Gastrocnemius medialis (tissue), 4 donors: ENCODE measurements at places on chromosomes 5 and 9. TPM values are rescaled to one million over a fixed set of nuclear protein-coding genes. Genes with fewer than 3 reads are reported as not detected.
A peak's percentile ranks its signal among the peaks of the same experiment; 100 is the strongest.

- no peaks in the 10 kb centered on the region for H3K27me3 ChIP-seq
- H3K27ac ChIP-seq: no peak overlapping the region
- H3K4me1 ChIP-seq: no peaks in the 10 kb centered on the region
- DNase-seq: no peak
- no peaks in the 10 kb centered on the region for H3K36me3 ChIP-seq
- no peak overlapping the region for H3K4me3 ChIP-seq
Measured at GRCh38 chr9:127664324-127664677, 42.5 kb upstream of the CFAP157 start.

Gene PDLIM4
- total RNA-seq: 0.66 TPM

Gene ZNF608
- 21.6 TPM for total RNA-seq

Gene GNA14
- total RNA-seq: 0.20 TPM

DNA sequence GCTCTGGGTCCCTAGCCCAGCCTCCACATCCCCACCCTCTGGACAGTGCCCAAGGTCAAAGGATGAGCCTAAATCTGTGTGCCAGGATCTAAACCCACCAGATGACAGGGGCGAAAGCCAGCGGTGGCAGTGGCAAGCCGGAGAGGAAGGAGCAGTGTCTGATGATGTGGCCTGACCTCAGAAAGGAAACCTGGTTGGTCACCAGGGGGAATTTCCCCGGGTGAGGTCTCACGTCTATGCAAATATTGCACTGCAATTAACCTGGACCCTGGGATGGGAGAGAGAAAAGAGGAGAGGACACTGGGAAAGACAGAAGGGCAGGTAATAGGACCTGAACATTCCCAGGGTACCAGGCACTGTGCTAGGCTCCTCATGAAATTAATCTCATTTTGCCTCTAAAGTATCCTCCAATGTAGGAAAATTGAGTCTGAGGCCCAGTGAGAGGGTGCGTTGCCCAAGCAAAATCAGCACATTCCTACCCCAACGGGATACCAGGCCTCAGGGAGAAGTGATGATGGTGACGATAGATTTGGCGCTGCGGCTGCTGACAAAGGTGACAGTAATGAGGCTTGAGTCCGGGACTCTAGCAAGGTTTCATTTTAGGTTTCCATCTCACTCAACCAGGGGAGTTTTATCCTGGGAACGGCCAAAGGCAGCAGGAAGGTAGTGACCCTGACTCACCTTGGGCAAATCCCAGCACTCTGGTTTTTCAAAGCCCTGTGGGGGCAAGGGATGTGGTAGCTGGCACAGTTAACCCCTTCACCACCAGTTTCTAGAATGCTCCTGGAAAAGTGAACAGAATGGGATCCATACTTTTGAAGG lies 13.4 kb upstream of the TNIP1 start:
- no peaks in the 10 kb centered on the region for H3K27me3 ChIP-seq
- H3K27ac ChIP-seq: peak overlapping the region; percentile 73
- peaks cover 31% of the 10 kb centered on the region for H3K4me1 ChIP-seq

Gene KCNV2
- not detected for total RNA-seq

DNA sequence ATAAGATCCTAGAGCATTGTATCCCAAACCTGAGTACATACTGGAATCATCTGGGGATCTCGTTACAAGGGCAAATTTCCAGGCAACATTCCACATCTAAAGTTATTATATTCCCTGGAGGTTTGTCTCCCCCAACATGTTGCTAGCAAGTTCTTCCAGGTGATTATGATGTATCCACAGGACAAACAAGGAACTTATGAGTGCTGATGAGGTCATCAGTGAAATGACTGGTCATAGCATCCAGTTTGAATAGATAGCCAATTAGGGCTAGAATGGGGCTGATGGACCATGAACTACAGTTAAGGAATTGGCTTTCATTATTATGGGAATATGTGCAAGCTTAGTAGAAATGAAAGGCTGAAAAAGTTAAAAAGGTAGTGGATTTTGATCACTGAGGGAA lies 115.2 kb downstream of the CWC27 start:
- H3K4me1 ChIP-seq: no peaks in the 10 kb centered on the region
- no peak for DNase-seq
- H3K27ac ChIP-seq: no peak overlapping the region
- no peaks in the 10 kb centered on the region for H3K27me3 ChIP-seq
- H3K36me3 ChIP-seq: no peaks in the 10 kb centered on the region

GRCh38 chr9:70601000-70601951 lies 186.8 kb upstream of the KLF9 start:
- H3K4me1 ChIP-seq: peaks cover 31% of the 10 kb centered on the region
- no peaks in the 10 kb centered on the region for H3K36me3 ChIP-seq

Gene TMOD1
- total RNA-seq: 202 TPM

DNA sequence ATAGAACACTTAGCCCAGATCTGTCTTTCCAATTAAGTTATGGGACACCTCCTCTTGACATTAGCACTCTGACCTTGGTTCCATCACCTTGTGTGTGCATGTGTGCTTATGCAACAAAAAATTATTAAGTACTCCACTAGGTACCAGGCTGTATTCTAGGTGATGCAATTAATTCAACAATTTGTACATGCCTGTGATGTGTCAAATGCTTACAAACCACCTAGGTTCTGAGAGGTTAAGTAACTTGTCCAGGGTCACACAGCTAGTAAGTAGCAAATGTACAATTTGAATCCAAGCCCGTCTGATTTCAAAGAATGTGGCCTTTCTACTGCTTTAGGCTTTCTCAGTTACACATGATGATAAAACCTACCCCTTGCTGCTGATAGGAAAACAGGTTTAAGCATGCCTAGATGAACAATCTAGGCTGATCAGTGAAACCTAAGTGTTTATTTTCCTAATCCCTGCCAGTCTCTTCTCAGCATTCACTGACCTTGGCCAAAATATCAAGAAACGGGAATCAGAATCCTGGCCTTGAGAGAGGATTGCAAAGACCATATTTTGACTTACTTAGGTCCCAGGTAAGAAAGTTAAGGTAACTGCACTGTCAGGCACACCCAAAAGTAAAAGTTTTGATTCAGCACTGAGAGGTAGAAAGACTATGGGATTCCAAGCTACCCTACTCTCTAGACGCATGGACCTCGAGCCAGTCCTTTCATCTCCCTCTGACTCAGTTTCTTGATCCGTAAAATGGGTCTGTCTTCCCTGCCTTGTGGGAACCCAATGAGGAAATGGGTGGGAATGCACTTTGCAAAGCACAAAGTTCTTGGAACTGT lies 1.0 kb downstream of the TBC1D2 start:
- no peaks in the 10 kb centered on the region for H3K36me3 ChIP-seq
- no peak overlapping the region for H3K27ac ChIP-seq
- no peaks in the 10 kb centered on the region for H3K27me3 ChIP-seq
- no peak for DNase-seq

- peak within 1 kb of the TSS; percentile 96 for H3K27ac ChIP-seq
- H3K27me3 ChIP-seq: no peaks in the 10 kb centered on the region
- peaks cover 34% of the 10 kb centered on the region for H3K4me1 ChIP-seq
- no peaks in the 10 kb centered on the region for H3K36me3 ChIP-seq
- peak within 1 kb of the TSS; percentile 100 for H3K4me3 ChIP-seq
Measured at GRCh38 chr5:168578538-168579487, at the start of gene PANK3. PANK3 (minus strand) TSS chr5:168579368; CDS start chr5:168579283, 85 bp downstream.

DNA sequence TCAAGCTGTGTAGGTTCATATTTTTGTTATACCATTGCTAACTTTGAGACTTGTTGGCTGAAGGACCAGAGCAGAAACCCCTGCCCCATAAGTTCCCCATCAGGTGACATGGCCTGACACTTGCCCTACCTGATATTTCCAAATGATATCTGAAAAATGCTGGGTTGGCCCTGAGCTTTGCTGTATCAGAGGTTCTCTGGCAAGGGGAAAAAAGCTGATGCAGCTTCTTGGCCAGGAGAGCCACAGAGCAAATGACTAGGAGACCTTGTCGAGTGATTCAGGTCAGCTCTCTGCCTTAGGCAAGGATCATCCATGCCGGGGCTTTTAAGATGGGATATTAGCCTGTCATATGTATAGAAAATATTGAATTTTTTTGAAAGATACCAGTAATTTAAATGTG lies 2.9 kb upstream of the MEGF9 start:
- H3K4me1 ChIP-seq: peaks cover 22% of the 10 kb centered on the region
- DNase-seq: no peak
- no peaks in the 10 kb centered on the region for H3K27me3 ChIP-seq
- H3K27ac ChIP-seq: no peak overlapping the region
- no peak overlapping the region for H3K4me3 ChIP-seq

DNA sequence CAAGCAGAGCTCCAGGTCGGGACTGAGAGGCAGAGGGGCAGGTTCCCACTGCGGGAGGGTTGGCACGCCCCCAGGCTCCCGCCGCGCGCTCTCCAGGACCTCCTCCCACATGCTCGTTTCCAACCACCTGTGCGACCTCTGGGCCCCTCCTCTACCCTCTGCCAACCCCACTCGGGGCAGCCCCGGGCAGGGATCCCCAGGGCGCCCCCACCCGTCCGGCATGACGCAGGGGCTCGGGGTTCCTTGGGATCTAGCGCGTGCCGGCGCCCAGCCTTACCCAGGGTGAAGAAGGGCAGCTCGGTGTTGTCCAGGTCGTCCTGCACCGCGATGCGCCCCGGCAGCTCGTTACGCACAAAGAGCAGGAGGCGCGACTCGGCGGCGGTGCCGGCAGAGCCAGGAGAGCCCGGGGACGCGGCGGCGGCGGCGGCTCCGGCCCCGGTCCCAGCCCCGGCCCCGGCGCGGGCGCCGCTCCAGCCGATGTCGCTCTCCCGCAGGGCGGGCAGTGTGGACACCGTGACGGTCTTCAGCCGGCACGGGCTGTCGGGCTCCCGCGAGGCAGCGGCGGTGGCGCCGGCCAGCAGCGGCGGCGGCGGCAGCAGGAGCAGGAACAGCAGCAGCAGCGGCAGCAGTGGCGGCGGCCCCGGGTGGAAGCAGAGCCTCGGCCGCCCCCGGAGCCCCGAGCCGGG lies 494 bp downstream of the ASTN2 start:
- no peaks in the 10 kb centered on the region for H3K36me3 ChIP-seq
- no peaks in the 10 kb centered on the region for H3K4me1 ChIP-seq
- peak overlapping the region; percentile 45 for H3K4me3 ChIP-seq
- peaks cover 58% of the 10 kb centered on the region for H3K27me3 ChIP-seq

Gene SLC1A3
- total RNA-seq: 5.3 TPM

DNA sequence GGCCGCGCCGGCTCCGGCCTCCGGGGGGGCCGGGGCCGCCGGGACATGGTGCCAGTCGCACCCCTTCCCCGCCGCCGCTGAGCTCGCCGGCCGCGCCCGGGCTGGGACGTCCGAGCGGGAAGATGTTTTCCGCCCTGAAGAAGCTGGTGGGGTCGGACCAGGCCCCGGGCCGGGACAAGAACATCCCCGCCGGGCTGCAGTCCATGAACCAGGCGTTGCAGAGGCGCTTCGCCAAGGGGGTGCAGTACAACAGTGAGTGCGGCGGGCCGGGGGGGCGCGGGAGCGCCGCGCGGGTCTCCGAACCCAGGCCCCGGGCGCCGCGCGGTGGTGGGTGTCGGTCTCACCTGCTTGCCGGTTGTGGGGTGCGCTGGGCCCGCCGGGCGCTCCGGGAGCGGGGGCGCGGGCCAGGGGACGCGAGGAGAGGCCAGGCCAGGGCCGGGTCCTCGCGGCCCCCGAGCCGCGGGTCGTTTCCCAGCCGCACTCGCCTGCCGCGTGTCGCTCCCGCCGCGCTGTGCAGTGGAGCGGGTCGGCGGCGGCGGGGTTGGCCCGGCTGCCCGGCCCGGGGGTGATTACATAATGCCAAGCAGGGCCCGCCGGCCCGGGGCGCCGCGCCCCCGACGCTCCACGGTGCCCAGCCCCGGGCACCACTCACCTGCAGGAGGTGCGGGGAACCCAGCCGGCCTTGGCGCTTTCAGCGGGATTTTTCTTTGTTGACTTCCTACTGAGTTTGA lies 492 bp downstream of the RABL6 start:
- H3K27ac ChIP-seq: peak overlapping the region; percentile 94
- peaks cover 31% of the 10 kb centered on the region for H3K4me1 ChIP-seq
- DNase-seq: no peak
- no peaks in the 10 kb centered on the region for H3K27me3 ChIP-seq
- no peaks in the 10 kb centered on the region for H3K36me3 ChIP-seq

Gene GABRB2
- 0.97 TPM for total RNA-seq

GRCh38 chr9:9585920-9586319 lies 1026.9 kb downstream of the PTPRD start:
- no peaks in the 10 kb centered on the region for H3K27me3 ChIP-seq
- H3K4me1 ChIP-seq: no peaks in the 10 kb centered on the region
- H3K4me3 ChIP-seq: no peak overlapping the region
- no peaks in the 10 kb centered on the region for H3K36me3 ChIP-seq
- no peak overlapping the region for H3K27ac ChIP-seq

DNA sequence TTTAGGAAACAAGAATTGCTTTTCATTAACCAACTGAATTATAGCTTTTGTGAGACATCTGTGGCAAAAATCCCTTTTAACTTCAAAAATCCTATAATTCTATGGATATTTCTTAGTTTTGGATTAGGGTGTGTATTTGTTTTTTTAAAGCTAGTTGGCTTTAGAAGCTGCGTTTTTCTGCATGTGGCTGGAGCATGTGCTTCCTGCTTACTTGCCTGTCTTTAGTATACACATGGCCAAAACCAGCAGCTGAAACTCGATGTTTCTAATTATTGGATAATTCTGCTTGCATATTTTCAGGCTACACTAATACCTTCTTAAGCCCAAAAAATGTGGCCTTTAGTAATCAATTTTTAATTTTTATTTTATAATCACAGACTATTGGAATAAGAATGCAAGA lies 8.9 kb downstream of the RECK start:
- H3K27ac ChIP-seq: no peak overlapping the region
- DNase-seq: no peak
- no peaks in the 10 kb centered on the region for H3K36me3 ChIP-seq
- no peak overlapping the region for H3K4me3 ChIP-seq
- no peaks in the 10 kb centered on the region for H3K27me3 ChIP-seq

- no peak overlapping the region for H3K4me3 ChIP-seq
- H3K27ac ChIP-seq: no peak overlapping the region
- no peak for DNase-seq
- H3K27me3 ChIP-seq: no peaks in the 10 kb centered on the region
Measured at GRCh38 chr5:2575292-2575691, 176.2 kb downstream of the IRX2 start.

- no peak overlapping the region for H3K4me3 ChIP-seq
- no peak for DNase-seq
- H3K27ac ChIP-seq: no peak overlapping the region
- no peaks in the 10 kb centered on the region for H3K27me3 ChIP-seq
- no peaks in the 10 kb centered on the region for H3K4me1 ChIP-seq
Measured at GRCh38 chr9:36018129-36018528, 18.6 kb upstream of the RECK start.

- no peak overlapping the region for H3K4me3 ChIP-seq
- H3K27ac ChIP-seq: no peak overlapping the region
- no peak for DNase-seq
- H3K27me3 ChIP-seq: no peaks in the 10 kb centered on the region
- no peaks in the 10 kb centered on the region for H3K4me1 ChIP-seq
- H3K36me3 ChIP-seq: no peaks in the 10 kb centered on the region
Measured at GRCh38 chr9:76135902-76136301, 245.4 kb downstream of the PCSK5 start.

Gene SPINK13
- not detected for total RNA-seq

Gene GFI1B
- not detected for total RNA-seq

GRCh38 chr9:90114641-90115425 lies 510.0 kb downstream of the GADD45G start:
- no peak overlapping the region for H3K4me3 ChIP-seq
- no peak overlapping the region for H3K27ac ChIP-seq
- H3K4me1 ChIP-seq: no peaks in the 10 kb centered on the region
- DNase-seq: no peak
- no peaks in the 10 kb centered on the region for H3K27me3 ChIP-seq
